ENCODE measurements at places on chromosomes 2 and 18.

DNA sequence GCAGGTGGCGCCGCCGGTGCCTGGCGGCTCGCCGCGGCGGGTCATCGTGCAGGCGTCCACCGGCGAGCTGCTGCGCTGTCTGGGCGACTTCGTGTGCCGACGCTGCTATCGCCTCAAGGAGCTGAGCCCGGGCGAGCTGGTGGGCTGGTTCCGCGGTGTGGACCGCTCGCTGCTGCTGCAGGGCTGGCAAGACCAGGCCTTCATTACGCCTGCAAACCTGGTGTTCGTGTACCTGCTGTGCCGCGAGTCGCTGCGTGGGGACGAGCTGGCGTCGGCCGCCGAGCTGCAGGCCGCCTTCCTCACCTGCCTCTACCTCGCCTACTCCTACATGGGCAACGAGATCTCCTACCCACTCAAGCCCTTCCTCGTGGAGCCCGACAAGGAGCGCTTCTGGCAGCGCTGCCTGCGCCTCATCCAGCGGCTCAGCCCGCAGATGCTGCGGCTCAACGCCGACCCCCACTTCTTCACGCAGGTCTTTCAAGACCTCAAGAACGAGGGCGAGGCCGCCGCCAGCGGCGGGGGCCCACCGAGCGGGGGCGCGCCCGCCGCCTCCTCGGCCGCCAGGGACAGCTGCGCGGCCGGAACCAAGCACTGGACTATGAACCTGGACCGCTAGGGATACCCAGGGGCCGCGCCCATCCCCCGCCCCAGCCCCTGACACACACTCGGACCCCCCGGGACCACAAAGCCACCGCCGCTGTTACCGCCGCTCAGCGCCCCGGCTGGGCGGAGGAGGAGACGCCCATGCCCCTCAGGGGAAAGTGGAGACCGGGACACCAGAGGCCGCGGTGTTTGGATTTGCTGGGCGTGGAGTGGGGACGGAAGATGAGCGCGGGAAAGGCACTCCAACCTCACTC lies 1.1 kb downstream of the CDK5R2 start:
- no peak for DNase-seq

- DNase-seq: peak; percentile 7
Measured at GRCh38 chr2:168801961-168802858, at the start of gene NOSTRIN. NOSTRIN (plus strand) TSS chr2:168802637; CDS start chr2:168802647, 10 bp downstream.

DNA sequence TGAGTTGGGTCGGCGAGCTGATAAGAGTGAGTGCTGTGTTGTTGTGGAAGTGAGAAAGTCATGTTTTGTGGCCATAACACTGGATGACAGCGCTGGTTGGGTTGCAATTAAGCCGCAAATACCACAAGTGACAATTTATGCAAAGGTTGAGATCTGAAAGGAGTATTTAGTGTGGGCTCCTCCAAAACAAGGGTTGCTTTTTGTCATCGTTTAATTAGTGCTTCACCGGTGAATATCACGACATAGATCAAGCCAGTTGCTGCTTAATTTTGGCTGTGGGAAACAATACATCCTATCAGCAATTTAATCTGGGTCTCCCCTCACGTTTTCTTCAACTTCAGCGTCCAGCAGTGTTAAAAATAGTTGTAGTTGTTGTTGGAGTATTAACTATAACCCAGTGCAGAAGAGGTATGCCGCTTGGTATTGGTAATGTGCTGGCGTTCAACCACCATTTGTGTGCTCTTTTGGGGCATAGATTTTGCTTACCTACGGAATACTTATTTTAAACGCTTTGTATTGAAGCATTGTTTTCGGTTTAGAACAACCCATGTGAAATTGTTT lies 662 bp downstream of the ACVR2A start:
- no peak for DNase-seq

DNA sequence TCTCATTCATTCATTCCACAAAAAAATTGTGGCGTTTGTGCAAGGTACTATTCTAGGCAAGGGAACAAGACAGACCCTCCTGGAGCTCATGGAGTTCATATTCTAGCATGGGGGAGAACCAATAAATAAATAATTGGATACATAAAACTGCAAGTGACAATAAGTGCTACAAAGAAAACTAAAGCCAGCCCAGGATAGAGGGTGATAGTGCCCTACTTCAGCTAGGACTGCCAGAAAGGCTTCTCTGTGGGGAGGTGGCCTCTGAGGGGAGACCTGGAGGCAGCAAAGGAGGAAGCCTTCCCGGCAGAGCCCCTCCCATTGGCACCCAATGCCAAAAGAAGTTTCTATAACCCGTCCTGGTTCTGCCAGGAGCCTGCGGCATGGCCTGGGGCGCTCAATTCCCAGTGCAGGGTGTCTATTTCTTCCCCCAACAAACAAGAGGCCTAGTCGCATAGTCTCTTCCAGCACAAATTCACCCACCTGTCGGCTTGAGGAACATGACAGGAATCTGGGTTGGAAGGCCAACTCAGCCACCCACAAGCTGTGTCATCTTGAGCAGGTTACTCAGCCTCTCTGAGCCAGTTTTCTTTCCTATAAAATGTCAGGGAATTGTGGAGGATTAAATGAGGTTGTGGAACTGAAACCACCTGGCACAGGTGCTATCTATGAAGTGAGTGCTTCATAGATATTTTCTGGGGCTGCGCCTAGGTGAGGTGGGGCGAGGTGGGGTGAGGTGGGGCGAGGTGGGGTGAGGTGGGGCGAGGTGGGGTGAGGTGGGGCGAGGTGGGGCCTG lies 94.3 kb downstream of the ZFP36L2 start:
- no peak for DNase-seq

- peak; percentile 19 for DNase-seq
Measured at GRCh38 chr2:158965641-158966040, 2.8 kb upstream of the TANC1 start.

DNA sequence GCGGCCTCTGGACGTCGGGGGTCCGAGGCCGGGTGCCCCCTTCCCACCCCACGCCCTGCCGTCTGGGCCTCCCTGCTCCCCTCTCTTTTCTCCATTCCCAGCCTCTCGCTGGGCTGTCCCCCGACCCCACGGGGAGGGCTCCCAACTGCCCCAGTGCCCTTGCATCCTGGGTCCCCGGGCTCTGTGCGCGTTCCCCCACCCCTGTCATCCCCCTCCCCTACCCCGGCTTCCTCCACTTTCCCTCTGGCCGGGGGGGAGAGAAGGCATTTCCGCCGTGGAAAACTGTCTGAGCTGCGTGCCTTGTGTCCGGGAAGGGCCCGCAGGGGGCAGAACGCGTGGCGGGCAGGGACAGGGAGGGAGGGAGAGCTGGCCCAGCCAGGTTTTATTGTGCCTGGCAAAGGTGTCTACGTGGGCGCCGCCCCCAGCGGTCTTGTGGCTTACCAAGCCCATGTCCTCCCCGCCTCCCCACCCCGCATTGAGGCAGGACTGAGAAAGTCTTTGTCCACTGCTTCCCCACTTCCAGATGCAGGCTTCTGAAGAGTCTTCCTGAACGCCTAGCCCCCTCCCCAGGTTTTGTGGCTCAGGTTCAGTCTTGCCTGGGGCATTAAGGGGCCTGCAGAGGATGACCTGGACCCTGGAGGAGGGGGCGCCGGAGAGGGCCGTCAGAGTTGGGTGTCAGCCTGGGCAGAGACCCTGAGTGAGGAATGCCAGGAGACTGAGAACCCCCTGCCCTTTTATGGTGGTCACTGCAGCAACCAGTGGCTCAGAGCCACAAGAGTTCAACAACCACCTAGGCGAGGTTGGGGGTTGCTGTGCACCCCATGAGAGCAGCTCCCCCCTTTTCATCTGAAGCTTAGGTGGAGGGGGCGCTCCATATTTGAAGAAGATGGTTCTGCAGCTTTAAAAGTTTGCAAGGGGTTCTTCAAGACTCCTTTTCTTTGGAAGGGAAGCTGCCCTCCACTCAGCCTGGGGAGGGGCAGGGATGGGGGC lies 1.3 kb downstream of the ITM2C start:
- peak; percentile 37 for DNase-seq

GRCh38 chr18:59516356-59517155 lies 157.5 kb upstream of the LMAN1 start:
- peak; percentile 55 for DNase-seq

DNA sequence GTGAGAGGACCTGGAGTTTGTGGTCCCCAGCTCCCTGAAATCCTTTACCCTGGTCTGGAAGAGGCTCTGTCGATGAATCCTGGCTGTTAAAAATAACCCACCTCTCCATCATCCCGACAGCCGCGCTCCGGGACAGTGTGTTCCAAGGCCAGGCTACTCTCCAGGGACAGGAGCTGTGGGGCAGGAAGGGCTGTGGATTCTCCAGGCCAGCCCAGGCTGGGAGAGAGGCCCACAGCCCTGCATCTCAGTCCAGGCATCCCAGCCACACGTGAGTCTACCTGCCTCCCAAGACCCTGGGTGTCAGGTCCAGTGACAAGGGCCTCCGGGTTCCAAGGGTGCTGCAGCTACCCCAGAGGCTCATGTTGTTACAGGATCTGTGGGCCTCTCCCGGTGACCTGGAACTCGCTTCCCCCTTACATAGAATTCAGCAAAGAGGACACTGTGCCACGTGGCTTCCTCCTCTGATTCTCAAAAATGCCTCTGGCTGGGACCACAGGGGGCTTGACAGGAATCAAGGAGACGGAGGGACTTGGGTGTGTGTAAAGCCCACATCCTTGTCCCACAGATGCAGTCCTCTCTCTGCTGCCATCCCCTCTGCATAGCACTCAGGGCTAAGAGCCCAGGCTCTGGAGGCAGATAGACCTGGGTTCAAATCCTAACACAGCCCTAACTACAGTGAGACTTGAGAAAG lies 17.3 kb downstream of the ADRA2B start:
- DNase-seq: no peak

DNA sequence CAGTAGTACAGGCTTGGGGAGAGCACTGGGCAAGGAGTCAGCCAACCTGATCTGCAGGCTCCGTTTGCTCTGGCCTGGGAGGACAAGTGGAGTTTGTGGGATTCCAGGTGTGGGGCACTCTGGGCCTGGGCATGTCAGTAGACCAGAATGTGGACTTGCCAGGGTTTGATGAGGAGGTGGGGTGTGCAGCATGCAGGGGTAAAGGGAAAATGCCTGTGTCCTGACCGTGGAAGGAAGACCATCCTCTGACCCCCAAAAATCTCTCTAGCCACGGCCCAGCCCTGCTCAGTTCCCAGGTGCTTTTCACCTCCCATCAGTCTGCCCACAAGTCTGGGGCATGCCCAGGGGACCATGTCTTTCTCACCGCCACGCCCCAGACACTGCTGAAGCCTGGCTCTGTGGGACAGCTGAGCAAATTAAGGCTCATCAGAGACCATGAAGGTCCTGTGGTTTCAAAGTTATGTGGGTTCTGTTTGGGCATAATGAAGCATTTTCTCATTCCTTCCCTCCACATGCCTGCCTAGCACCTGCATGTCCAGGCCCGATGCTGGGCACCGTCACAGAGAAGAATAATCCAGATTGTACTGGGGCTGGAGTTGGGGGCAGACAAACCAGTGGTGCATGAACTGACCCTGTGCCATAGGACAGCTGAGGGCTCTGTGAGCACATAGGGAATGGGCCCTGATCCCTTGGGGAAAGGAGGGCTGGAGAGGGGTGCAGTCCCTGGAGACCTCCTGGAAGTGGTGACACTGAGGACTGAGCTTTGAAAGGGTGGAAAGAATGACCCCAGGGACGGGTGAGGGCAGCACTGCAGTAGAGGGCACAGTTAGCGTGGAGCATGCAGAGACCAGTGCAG lies 6.5 kb upstream of the KCNF1 start:
- DNase-seq: no peak

DNA sequence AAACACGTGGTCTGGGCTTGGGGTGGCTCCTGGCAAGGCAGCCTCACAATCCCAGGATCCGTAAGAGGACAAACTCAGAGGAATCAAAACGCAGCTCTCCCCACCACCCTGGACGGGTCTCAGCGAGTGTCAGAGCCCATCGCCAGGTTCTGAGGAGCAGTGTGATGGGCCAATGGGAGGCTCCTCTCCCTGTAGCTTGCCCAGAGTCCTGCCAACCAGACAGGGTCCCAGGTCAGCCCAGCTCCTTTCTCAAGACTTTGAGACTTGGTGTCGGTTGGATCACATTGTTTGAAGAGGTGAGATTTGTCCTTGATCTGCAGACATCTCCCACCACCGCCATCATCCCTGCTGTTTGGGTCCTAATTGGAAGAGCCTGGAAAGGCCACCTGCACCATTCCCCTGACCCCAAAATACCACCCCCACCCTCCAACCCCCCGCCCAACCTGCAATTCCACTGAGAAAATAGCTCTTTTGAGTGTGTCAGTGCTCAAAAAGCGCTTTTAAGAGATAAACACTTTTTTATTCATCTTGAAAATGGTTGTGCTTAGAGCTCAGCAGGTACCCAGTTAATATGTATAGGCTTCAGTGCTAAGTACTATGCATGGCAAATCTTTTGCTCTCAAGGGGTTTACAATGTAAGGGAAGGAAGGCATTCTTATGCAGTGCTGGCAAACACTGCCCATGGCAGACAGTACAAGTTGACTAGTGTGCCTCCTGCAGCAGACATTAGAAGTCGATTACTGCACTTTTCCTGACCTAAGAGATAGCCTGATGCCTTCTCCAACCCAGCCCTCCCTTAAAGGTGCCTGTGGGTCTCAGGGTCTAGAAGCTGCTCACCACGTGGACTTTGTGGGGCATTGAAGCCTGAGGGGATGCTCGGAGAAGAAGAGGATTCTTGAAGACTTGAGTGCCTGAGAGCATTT lies 50.6 kb downstream of the GLI2 start:
- DNase-seq: no peak

DNA sequence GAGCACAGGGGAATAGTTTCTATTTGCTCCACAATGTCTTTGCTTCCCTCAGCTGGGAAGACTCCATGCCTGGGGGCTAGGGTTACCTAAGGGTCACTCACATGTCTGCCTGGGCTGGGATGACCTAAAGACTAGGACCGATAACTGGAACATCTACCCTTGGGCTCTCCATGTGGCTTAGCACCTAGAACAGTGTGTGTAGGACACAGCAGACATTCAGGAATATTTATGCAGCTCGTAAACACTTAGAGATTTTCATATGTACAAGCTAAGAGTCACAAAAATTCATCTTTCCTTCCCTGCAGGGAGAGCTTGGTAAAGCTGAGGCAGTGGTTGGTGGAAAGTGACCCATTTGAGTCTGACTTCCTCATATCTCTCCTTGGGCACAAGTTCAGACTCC lies 55.8 kb downstream of the FBLN7 start:
- DNase-seq: no peak

GRCh38 chr2:65282477-65283053 lies 54.9 kb downstream of the ACTR2 start:
- DNase-seq: no peak

GRCh38 chr2:20349513-20349921 lies 1.1 kb downstream of the PUM2 start:
- DNase-seq: no peak

GRCh38 chr2:37766106-37766505 lies 94.7 kb upstream of the CDC42EP3 start:
- peak; percentile 73 for DNase-seq
